Mucosa of gallbladder (tissue), 1 donor: ENCODE measurements at places on chromosomes 11 and 22.

DNA sequence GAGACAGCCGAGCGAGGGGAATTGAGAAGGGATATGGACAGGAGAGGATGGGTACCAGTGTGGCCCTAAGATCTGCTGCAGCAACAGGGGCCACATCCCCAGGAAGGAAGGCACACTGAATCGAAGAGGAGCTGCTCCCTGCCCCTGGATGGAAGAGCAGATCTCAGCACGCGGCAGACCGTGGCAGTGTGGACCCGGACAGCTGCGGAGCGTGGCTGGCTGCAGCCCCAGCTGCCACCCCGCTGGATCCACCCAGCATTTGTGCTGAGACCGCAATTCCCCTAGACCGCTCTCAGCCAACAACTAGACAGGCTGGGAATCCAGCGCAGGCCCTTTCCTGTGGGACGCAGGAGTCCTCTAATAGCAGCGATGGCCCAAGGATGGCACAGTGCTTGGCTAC lies 94.7 kb downstream of the NECTIN1 start:
- no peak for DNase-seq

GRCh38 chr11:11297578-11297977 lies 55.5 kb downstream of the CSNK2A3 start:
- DNase-seq: no peak

DNA sequence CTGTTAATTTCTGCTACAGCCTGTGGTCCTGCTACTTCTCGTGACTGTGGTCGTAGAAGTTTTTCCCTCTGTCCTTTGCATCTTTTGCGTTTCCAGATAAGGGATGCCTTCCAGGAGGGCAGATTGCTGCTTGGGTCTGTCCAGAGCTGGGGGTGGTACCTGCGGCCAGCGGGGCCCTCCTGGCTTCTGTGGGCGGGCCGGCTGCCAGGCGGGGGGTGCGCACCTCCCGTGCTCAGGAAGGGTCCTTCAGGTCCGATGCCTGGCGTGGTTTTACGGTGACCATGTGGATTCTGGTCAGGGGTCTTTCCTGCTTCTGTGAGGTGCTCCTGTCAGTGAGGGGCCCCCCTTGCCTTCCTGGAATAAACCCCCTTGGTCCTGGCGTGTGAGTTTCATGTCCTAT lies 84.8 kb downstream of the KCNQ1 start:
- no peak for DNase-seq

DNA sequence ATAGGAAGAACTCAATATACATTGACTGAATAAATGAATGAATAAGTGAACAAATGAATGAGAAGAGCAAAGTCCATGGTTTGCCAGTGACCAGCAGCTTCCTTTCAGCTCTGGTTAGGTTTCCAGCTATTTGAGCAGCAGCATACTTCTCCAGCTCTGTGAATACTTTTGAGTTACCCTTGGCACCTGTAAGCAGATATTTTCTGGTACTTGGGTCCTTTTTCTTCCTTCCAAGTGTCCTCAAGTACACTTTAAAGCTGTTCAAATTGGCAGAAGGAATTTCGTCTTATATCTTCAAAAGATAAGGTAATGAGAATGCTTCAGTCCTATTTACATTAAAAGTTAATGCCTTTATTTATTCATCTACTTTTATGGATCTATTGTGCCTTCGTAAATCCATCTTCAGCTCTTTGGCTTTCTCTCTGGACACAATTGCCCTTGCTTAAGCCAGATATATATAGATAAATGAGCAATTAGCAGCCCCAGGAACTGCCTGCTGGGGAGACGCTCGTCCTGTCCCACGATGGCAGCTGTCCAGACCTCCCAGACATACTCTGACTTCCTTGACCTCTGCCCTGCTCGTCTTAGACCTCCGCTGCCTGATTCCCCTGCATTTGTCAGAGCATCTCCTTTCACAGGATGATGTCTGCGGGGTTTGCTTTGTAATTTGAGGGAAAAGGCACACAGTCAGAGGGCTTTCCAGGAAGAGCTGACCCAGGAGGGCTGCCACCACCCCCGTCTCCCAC lies 926.3 kb downstream of the OPCML start:
- DNase-seq: no peak

DNA sequence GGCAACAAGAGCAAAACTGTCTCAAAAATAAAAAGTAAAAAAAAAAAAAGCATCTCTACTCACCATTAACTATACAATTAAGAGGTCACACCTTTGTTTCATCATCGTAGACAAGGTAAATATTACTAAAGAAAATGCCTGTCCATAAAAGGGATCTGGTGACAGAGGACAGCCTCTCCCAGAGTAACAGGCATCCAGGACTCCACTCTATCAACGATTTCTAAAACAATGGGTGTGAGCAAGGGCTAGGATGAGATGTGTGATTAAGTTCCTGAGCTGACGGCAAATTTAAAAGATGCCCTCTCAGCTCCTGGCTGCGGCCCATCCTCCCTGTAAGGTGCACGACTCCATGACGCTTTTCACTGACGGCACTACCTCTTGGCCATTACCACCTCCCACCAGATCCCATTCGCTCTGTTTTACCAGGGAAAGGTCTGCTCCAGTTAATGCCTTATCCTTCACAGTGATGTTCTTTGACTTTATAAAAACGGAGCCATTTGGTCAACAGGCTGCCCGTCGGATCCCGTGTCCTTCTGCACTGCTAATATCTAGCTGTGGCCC lies 2.3 kb upstream of the TMEM45B start:
- no peak for DNase-seq

- DNase-seq: peak; percentile 16
These were observed 61.4 kb upstream of the ASPHD2 start for GRCh38 chr22:26367402-26368245.

GRCh38 chr11:122998727-122999366 lies 17.2 kb upstream of the BSX start:
- no peak for DNase-seq

DNA sequence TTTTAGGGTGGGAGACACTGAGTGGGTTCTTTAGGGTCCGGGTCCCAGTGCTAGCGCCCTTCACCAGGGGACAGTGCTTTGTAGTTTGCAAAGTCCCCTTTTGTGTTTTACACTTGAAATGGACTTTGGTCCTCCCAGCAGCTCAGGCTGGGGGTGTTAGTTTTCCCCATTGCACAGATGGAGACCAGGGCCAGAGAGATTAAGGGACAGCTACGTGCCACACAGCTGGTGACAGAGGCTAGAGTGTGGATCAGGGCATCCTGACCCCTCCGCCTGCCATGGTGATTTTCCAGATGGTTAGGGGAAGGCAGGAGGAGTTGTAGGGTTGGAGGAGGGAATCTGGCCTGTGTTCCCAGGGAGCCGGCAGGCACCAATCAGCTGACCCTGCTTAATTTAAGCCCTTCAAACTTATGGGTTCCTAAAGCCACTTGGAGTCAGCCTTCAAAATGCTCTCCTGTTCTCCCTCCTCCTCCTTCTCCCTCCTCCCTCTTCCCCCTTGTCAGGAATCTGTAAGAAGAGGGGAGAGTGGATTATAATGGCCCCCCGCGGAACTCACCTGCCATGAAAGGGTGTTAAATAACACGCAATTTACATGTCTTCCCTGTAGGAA lies 22.5 kb upstream of the MPPED1 start:
- no peak for DNase-seq

DNA sequence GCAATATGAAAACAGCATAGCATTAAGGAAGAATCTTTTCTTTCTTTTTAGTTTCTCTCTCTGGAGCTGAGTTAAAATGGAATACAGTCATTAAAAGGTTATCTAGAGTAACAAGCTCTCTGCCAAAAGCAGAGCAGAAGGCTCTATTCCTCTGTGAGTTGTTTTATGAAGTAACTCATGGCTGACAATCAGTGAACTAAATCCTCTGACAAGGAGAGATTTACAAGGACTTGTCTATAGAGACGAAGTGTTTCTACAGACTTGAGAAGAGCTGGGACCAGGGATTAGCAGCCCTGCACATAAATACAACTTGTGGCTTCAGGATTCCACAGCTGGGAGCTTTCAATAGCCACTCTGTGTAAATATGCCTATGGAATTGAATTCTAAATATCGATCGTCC lies 192.5 kb upstream of the RAG2 start:
- no peak for DNase-seq

GRCh38 chr11:95849087-95849825 lies 59.0 kb downstream of the CEP57 start:
- DNase-seq: peak; percentile 57

GRCh38 chr22:26446808-26447515 lies 17.9 kb downstream of the ASPHD2 start:
- DNase-seq: no peak

DNA sequence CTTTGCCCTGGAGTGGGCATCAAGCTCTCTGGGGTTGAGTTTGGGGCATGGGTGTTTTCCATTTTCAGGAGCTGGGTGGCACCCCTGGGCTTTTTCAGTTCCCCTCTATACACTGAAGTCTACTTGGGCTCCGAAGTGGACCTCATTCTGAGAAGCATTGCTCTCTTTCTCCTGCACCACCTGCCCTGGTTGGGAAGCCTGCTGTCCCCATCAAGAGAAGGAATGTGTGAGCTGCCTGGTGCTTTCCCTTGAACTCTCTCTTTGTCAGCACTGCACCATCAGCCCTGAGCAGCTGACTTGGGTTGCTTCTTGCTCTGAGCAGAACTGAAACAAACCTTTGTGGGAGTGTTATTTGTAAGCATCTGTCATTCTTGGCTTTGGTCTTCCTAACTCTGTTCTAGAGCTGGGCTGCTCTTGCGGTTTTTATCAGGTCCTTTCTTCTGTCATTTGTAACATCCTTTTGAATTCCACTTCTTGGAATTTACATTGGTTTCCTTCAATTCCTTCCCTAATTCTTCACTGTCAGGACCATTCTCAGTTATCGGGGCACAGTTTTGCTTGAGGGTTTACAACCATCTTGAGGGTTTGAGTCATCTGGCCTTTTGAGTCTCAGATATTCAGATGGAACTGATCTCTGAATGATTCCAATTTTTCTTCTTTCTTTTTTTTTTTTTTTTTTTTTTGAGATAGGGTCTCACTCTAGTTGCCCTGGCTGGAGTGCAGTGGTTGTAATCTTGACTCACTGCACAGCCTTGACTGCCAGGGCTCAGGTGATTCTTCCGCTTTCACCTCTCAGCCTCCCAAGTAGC lies 20.5 kb downstream of the UBE2L3 start:
- DNase-seq: no peak

DNA sequence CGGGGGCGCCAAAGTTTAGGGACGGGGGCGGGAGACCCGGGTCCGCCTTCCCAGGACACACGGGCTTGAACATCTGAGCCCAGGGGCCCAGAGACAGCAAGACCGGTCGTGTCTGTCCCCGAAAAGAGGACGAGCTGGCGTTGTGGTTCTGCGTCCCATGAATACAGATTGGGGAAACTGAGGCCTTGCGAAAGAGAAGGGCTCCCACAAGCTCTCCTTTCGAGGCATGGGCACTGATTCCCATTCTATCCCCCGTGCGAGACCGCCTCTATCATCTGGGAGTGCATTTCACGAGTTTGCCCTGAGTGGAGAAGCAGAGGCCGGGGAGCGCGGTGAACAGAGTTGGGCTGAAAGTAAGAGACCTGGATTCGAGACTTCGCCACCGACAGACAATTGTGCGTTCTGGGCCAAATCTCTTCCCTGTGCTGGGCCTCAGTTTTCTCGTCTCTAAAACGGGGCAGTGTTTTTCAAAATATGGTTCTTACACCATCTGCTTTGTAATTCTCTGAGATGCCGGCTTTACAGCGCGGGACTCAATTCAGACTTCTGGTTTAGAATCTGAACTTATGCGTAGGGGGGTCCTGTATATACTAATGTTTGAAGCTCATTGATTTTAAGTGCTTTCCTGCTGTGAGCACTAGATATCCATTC lies 471 bp downstream of the RNF185 start:
- DNase-seq: no peak

DNA sequence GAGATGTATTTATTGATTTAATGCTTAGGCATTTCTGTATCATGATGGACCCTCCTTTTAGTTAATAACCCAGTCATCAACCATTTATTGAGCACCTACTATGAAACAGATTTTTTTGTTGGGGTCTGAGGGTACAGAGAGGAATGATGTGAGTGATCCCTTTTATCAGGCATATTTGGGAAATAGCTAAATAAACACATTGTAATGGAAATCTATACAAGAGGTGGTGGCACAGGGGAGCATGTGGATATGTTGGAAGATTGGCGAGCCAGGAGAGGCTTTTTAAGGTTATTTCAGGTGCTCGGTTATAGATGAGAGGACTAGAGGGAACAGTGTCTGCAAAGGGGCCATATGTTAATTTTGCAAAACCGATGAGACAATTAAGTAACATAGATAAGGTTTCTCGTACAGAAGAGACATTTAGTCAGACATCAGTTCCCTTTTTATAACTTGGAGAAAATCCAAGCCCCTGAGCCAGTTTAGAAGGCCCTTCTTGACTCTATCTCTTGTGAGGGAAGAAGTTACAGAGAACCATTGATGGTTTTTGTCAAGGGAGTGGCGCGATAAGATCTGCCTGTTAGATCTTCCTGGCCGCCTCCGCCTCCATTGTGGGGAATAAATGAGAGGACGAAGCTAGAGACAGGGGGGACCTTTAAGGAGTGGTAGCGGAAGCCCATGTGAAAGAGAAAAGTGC lies 2.0 kb downstream of the ATXN10 start:
- DNase-seq: no peak

DNA sequence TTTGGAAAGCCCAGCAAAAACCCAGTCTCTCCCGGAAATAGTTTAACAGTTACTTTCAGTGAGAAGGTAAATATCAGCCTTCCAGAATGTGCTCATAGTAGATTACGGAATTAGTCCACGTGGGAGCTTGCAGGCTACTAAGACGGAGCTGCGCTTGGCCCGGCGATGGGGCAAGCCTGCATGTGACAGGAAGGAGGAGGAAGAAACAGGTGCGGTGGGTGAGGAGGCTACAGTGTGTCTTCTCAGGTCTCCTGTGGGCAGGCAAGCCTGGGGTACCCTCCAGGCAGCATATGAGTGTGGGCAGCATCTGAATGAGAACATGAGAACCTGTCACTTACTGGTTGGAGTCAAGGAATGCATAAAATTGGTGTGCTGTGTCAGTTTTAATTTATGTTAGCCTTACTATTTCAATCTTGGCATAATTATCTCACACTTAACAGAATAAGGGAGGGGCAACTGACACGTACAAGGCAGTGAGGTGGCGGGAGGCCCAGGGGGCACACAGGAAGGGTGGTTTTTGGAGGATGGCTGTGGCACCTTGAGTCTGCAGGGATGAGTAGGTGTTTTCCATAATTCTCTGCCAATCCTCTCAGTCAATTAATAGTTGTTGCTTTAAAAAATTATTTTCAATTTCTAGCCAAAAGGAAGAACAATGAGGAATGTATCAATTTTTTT lies 35.7 kb downstream of the CLMP start:
- no peak for DNase-seq

DNA sequence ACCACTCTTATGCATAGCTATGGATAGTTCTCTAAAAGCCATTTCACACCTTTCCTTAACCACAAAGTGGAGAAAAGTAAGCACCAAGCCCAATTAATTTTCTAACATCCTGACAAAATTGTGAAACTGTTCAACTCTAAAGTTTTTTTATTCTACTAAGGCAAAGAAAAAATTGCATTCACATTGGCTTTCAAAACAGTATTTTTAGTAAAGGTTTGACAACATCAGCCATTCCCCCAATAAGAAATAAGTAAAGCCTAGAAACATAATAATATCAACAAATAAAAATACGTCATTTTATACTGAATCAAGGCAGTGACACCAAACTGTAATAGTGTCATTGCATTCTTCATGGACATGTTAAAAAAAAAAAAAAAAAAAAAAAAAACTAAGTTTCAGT lies 11.1 kb downstream of the FAM168A start:
- no peak for DNase-seq
